ENCODE measurements at places on chromosomes 11 and 22. TPM values are rescaled to one million over a fixed set of nuclear protein-coding genes. Genes with fewer than 3 reads are reported as not detected.

LRP5 gene
- 28.0 TPM for total RNA-seq

SYCE3 gene
- not detected for total RNA-seq

KDELR3 gene
- 24.0 TPM for total RNA-seq

CYP2D6 gene
- total RNA-seq: 1.4 TPM

APOBEC3B gene
- 3.1 TPM for total RNA-seq

KCTD17 gene
- total RNA-seq: 11.7 TPM

SCGB2A2 gene
- total RNA-seq: 1.2 TPM

PYGM gene
- total RNA-seq: 45.7 TPM

GAL3ST3 gene
- total RNA-seq: not detected

SMDT1 gene
- 21.2 TPM for total RNA-seq

APOL5 gene
- 0.69 TPM for total RNA-seq

SOX6 gene
- 20.2 TPM for total RNA-seq

GGTLC2 gene
- not detected for total RNA-seq

TECTA gene
- total RNA-seq: 0.49 TPM

SERPING1 gene
- total RNA-seq: 23.5 TPM

IGLL5 gene
- not detected for total RNA-seq

ZNF215 gene
- 1.6 TPM for total RNA-seq

SLC5A1 gene
- total RNA-seq: 13.7 TPM

ZNF70 gene
- 4.3 TPM for total RNA-seq

ABCC8 gene
- total RNA-seq: 2.5 TPM

OR4D5 gene
- not detected for total RNA-seq

SRPRA gene
- 32.4 TPM for total RNA-seq

TMEM25 gene
- 8.1 TPM for total RNA-seq

MS4A12 gene
- not detected for total RNA-seq

PATZ1 gene
- 10.8 TPM for total RNA-seq

PATE4 gene
- not detected for total RNA-seq

E2F8 gene
- total RNA-seq: 2.7 TPM

RAB3IL1 gene
- total RNA-seq: 11.1 TPM

PVALB gene
- not detected for total RNA-seq

CNTN5 gene
- total RNA-seq: 3.4 TPM

SCGB1C1 gene
- not detected for total RNA-seq

SDHD gene
- total RNA-seq: 124 TPM

DRAP1 gene
- total RNA-seq: 55.1 TPM

PLEKHB1 gene
- total RNA-seq: 0.20 TPM

CD3G gene
- 0.10 TPM for total RNA-seq

APOA4 gene
- total RNA-seq: not detected

PIH1D2 gene
- 1.4 TPM for total RNA-seq

FZD4 gene
- 41.4 TPM for total RNA-seq

TMEM191C gene
- total RNA-seq: 1.8 TPM

IGLL1 gene
- 0.39 TPM for total RNA-seq

TUBA8 gene
- 2.5 TPM for total RNA-seq

NECTIN1 gene
- 29.9 TPM for total RNA-seq

TALDO1 gene
- total RNA-seq: 134 TPM

PAX6 gene
- total RNA-seq: 0.10 TPM

TEX54 gene
- total RNA-seq: not detected

PDE3B gene
- 16.1 TPM for total RNA-seq

CALCA gene
- total RNA-seq: not detected

A4GALT gene
- 6.0 TPM for total RNA-seq

GLYAT gene
- total RNA-seq: not detected

CALCB gene
- total RNA-seq: 0.20 TPM

TPST2 gene
- 12.9 TPM for total RNA-seq

EXPH5 gene
- total RNA-seq: 17.6 TPM

Data from skin of body (tissue), 3 donors.